ENCODE measurements at places on chromosomes 4 and X.

DNA sequence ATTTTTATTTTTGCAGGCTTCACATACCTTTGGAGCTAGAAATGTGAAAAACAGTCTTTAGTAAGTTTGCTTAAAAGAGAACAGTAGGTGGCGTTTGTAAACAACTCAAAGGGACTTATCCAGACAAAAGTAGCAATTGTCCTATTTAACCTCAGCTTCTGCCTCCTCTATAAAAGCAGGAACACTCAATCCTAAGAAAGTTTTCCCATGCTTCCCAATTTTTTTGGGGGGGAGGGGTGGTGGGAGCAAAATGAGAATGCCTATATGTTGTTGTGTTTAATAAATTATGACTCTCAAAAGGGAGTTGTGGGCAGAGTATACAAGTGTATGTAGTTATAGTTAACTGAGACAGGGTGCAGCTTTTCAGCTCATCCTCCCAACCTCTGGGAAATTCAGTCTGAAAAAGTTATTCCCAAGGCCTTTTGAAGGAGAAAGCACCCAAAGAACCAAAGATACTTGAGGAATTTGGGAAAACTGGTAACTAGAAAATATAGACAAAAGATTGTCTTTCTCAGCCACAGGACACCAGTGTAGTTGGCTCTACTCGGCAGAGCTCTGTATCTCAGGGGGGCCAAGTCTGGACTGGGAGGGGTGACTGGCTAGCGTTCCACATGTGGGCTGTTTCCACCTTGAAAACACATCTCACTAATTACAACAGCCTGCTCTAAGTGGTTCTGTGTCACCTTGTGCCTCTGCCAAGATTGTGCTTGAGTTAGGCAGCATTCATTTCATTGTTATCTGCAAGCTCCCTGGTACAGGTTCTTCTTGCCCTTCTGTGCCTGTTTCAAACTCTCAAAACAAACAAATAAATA is 2.8 kb downstream of the SFRP2 start:
- peaks cover 19% of the 10 kb centered on the region for H3K4me1 ChIP-seq
- no peaks in the 10 kb centered on the region for H3K36me3 ChIP-seq
- no peak for DNase-seq
- no peak overlapping the region for H3K4me3 ChIP-seq
- peaks cover 78% of the 10 kb centered on the region for H3K27me3 ChIP-seq

DNA sequence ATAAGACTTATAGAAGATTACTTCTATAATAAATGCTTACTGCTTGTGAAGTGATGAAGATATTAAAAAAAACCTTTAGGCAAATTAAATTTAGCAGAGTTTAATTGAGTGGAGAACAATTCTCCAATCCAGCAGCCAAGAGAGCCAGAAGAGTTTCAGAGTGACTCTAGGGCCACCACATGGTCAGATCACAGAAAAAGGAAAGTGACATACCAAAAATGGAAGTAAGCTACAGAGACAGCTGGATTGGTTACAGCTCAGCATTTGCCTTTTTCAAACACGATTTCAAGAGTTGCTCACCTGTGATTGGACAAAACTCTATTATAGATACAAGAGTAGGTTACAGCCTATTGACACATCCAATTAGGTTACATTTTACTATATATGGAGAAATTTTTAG is 79.0 kb upstream of the TRAM1L1 start:
- H3K27me3 ChIP-seq: no peaks in the 10 kb centered on the region
- no peak overlapping the region for H3K27ac ChIP-seq
- DNase-seq: no peak
- H3K4me1 ChIP-seq: no peaks in the 10 kb centered on the region
- H3K4me3 ChIP-seq: no peak overlapping the region

DNA sequence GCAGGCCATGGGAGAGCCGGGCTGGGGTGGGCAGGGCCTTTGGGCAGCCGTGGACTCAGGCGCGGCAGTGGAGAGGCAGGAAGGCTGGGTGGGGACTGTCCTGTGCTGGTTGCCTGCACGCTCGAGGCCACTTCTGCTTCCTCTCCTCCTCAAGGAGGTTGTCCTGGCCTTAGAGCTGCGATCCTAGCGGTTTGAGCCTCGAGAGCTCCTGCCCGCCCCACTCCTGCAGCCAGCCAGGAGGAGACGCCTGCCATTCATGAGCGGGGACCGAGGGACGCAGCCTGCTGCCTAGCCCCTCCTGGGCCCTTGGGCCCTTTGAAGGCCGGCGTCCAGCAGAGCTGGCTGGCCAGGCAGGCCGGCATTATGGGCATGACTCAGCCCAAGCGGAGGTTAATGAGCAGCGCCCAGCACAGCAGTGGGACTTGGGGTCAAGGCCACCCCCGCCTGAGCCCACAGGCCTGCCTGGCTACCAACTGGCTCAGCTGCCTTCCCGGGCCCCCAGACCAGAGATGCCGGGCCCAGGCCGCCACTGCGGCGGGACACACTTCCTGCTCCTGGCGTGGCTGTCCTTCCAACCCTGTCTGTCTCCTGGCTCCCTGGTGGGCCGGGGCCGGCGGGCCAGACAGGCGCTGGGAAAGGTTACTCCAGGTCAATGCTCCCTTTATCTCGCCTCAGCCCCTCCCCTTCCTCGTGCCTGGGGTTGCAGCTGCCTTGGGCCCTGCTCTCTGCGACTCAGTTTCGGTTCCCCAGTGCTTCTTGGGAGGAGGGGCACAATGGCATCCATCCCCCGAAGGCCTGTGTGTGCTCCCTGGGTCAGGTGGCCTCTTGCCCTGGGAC is 1.8 kb downstream of the ABCD1 start:
- peak; percentile 73 for DNase-seq
- H3K27ac ChIP-seq: peak overlapping the region; percentile 76
- peak overlapping the region; percentile 67 for H3K4me3 ChIP-seq

DNA sequence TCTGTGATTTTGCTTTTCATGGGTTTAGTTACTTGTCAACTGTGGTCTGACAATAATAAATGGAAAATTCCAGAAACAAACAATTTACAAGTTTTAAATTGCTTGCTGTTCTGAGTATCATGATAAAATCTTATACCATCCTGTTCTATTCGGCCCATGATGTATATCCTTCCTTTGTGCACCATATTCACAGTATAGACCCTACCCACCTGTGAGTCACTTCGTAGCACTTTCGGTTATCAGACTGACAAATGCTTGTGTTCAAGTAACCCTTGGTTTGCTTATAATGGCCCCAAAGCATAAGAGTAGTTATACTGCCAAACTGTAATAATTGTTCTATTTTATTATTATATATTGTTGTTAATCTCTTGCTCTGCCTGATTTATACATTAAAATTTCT is 1183.4 kb upstream of the PCDH7 start:
- no peaks in the 10 kb centered on the region for H3K4me1 ChIP-seq
- no peak overlapping the region for H3K4me3 ChIP-seq
- no peaks in the 10 kb centered on the region for H3K27me3 ChIP-seq

- H3K27me3 ChIP-seq: peaks cover 4% of the 10 kb centered on the region
- no peak overlapping the region for H3K4me3 ChIP-seq
- no peaks in the 10 kb centered on the region for H3K4me1 ChIP-seq
- H3K36me3 ChIP-seq: no peaks in the 10 kb centered on the region
These were observed 20.6 kb downstream of the GSX2 start for GRCh38 chr4:54120518-54120917.

- H3K36me3 ChIP-seq: peaks cover 16% of the 10 kb centered on the region
- H3K27ac ChIP-seq: peak overlapping the region; percentile 97
- H3K4me3 ChIP-seq: peak overlapping the region; percentile 95
- H3K27me3 ChIP-seq: no peaks in the 10 kb centered on the region
- H3K4me1 ChIP-seq: peaks cover 63% of the 10 kb centered on the region
- no peak for DNase-seq
These were observed 570.4 kb upstream of the DIPK2B start for GRCh38 chrX:45771114-45771513.

- H3K27ac ChIP-seq: no peak overlapping the region
- H3K4me3 ChIP-seq: no peak overlapping the region
- no peaks in the 10 kb centered on the region for H3K27me3 ChIP-seq
- no peaks in the 10 kb centered on the region for H3K4me1 ChIP-seq
These were observed 97.0 kb downstream of the AGTR2 start for GRCh38 chrX:116267511-116268040.

GRCh38 chr4:105022811-105023667 is 123.6 kb upstream of the TET2 start:
- H3K27ac ChIP-seq: no peak overlapping the region
- H3K4me1 ChIP-seq: no peaks in the 10 kb centered on the region
- DNase-seq: no peak
- no peaks in the 10 kb centered on the region for H3K36me3 ChIP-seq
- no peaks in the 10 kb centered on the region for H3K27me3 ChIP-seq
- H3K4me3 ChIP-seq: no peak overlapping the region

GRCh38 chr4:632926-633325 is 7.6 kb downstream of the PDE6B start:
- no peaks in the 10 kb centered on the region for H3K27me3 ChIP-seq
- no peaks in the 10 kb centered on the region for H3K4me1 ChIP-seq
- H3K27ac ChIP-seq: no peak overlapping the region
- DNase-seq: no peak
- H3K36me3 ChIP-seq: no peaks in the 10 kb centered on the region

- H3K4me3 ChIP-seq: no peak overlapping the region
- no peak for DNase-seq
- no peaks in the 10 kb centered on the region for H3K36me3 ChIP-seq
These were observed 77.9 kb downstream of the PSAPL1 start for GRCh38 chr4:7356667-7357310.

GRCh38 chr4:26410385-26411293 is 79.6 kb downstream of the CCKAR start:
- peak; percentile 44 for DNase-seq
- no peaks in the 10 kb centered on the region for H3K27me3 ChIP-seq
- no peak overlapping the region for H3K4me3 ChIP-seq
- peak overlapping the region; percentile 37 for H3K27ac ChIP-seq
- peaks cover 34% of the 10 kb centered on the region for H3K36me3 ChIP-seq
- H3K4me1 ChIP-seq: peaks cover 4% of the 10 kb centered on the region
